Sigmoid colon (tissue), 7 donors: ENCODE measurements at places on chromosomes 6 and 20. TPM values are rescaled to one million over a fixed set of nuclear protein-coding genes. Genes with fewer than 3 reads are reported as not detected.

Gene CLDN20
- polyA plus RNA-seq = not detected

Gene GHRH
- polyA plus RNA-seq = not detected

Gene NT5E
- 4.6 TPM for polyA plus RNA-seq

Gene MTFR2
- 6.1 TPM for polyA plus RNA-seq

Gene F13A1
- polyA plus RNA-seq = 37.0 TPM

Gene SLC44A4
- 78.1 TPM for polyA plus RNA-seq

Gene FOXF2
- polyA plus RNA-seq = 3.5 TPM

Gene PHACTR3
- 1.5 TPM for polyA plus RNA-seq

Gene KIAA1755
- 6.4 TPM for polyA plus RNA-seq

Gene WFDC12
- not detected for polyA plus RNA-seq

Gene ZC3H12D
- 9.2 TPM for polyA plus RNA-seq

Gene WFDC10B
- polyA plus RNA-seq = 0.52 TPM

Gene IRF4
- polyA plus RNA-seq = 0.46 TPM
